Cardiac atrium fibroblast (primary cell): ENCODE measurements at places on chromosomes 3 and 15. TPM values are rescaled to one million over a fixed set of nuclear protein-coding genes. Genes with fewer than 3 reads are reported as not detected.

CPN2 gene
- not detected in 2 replicates for total RNA-seq

KBTBD8 gene
- total RNA-seq, result 0.97 and 2.0 TPM in 2 replicates

VPS39 gene
- 30.3 and 31.4 TPM in 2 replicates for total RNA-seq

GABRG3 gene
- not detected in 2 replicates for total RNA-seq

GPR27 gene
- not detected in 2 replicates for total RNA-seq

ACAD11 gene
- 9.7 and 10.7 TPM in 2 replicates for total RNA-seq

CKMT1B gene
- total RNA-seq, result not detected in 2 replicates
